ENCODE measurements at places on chromosomes 11 and 22.

DNA sequence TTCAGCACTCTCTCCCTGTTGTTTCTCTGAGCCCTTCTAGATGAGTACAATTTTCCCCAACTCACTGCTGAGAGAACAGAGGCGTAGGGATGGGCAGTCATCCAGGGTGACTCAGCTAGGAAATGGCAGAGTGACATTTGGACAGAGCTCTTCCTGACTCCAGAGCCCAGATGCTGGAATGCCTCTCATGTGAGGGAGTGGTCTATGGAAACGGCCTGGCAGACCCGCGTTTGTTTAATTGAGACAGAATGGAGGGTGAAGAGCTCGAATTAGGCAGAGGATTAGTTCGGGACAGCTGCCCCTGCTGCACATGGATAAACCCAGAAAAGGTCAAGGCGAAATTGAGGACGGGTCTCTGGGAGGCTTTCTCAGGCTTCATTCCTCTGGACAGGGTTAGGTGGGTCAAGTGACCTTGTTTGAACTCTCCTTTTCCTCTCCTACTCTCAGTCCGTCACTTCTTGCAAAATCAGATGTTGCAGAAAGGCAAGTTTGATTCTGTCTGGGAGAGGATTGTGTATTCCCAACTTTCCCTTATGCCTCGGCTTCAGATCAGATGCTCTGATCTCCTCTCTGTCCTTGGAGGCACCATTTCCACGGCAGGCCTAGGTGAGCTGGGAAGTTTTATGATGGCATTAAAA, 7.6 kb upstream of the LMO2 start:
- DNase-seq: no peak

- DNase-seq: peak; percentile 61
These were observed 123.6 kb downstream of the ABTB2 start for GRCh38 chr11:34234086-34234740.

DNA sequence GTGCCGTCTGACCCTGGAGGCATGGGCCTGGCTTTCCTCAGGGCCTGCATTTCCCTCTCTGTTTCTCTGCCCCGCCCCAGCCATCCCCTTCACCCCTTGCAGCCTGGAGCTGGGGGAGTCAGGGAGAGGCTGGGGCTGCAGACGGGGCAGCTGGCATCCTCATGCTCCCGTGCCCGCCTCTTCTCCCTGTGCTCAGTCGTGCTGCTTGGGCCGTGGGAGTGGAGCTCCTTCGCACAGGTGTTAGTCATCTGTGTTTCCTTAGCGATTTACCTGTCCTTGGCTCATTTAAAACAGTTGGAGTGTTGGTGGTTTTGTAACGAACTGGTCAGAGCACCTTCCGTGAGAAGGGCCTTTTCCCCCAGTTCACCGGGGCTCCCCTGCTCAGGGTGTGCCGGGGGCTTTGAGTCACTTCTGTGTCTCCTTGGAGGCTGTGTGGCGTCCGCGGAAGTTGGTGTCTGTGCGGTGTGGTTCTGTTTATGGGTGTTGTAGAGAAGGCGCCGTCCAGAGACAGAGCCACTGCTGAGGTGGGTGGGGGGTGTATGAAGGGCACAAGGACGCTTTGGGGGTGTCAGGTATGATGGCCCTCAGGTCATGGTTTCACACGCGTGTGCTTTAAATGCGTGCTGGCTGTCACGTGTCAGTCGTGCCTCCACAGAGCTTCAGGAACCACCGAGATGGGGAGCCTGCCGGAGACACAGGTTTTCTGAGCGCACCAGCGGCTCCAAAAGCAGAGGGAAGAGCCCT, 19.5 kb downstream of the BRSK2 start:
- no peak for DNase-seq

- no peak for DNase-seq
These were observed 86.6 kb downstream of the BTBD10 start for GRCh38 chr11:13376402-13376801.

- no peak for DNase-seq
These were observed 103.3 kb upstream of the NNMT start for GRCh38 chr11:114192841-114193389.

DNA sequence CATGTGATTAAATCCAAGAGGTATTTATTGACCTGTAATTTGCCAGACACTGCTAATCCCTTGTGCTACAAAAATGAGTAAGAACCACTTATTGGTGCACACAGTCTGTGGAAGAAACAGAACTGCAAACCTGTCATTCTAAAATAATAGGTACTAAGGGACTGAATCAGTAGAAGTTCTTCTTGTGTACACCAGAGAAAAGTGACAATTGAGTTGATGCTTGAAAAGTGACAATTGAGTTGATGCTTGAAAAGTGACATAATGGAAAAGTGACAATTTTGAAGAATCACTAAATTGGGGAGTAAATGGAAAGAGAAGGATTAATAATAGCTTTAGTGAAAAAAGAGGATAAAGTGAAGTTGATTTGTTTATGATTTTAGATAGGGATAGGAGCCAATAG, 56.4 kb downstream of the DKK3 start:
- no peak for DNase-seq

- no peak for DNase-seq
These were observed 80.1 kb downstream of the C2CD3 start for GRCh38 chr11:74090701-74091100.

DNA sequence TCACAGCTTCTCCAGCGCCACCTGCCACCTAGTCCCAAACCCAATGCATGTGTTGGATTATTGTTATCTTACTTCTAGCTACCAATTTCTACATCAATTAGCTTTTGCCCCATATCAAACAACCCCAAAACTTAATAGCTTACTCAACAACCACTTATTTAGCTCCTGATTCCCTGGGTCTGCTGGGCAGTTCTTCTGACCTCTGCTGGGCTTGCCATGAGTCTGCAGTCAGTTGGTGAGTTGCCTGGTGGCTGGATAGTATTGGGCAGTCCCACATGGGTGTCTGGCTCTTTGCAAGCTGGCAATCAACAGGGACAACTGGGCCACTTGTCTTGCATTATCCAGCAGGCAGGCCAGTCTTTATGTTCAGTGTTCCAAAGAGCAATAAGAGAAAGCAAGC, 13.6 kb upstream of the MS4A15 start:
- no peak for DNase-seq

GRCh38 chr11:45262900-45263299, 23.2 kb downstream of the SYT13 start:
- no peak for DNase-seq

- DNase-seq: no peak
These were observed 11.5 kb downstream of the NPTXR start for GRCh38 chr22:38832005-38832978.

DNA sequence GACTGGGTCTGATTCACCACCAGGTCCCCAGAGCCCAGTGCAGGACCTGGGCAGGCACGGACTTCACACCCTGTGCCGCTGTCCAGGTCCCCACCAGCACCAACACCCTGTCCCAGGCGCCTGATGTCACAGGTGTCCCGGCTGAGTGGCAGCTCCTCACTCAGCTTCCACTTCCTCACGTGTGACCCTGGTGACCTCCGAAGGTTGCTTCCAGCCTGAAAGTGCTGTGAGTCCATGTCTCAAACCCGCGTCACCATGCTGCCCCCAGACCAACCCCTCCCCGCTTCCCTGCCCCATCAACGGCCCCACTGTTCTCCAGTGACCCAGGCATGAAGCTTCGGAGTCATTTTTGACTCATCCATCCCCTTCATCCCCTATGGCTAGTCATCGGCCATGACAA, 25.7 kb upstream of the PICK1 start:
- DNase-seq: no peak

GRCh38 chr11:110432713-110433392, 3.1 kb downstream of the FDX1 start:
- no peak for DNase-seq

DNA sequence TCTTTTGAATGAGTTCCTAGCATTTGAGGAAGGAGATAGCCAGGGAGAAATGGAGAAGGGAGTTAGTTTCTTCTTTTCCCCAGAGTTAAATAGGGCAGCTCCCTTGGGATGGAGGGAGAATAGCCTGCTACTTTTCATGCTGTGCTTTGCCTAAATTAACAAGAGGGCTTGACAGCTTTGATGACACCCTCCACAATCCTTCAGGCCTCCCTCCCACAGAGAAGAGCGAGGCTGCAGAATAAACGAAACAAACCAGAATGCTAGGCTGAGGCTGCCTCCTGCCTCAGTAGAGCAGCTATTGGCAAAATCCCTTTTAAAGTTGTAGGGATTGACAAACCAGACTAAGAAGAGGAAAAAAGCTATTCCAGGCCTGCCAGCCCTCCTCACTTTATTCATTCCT, 94.6 kb downstream of the C11orf58 start:
- DNase-seq: no peak

DNA sequence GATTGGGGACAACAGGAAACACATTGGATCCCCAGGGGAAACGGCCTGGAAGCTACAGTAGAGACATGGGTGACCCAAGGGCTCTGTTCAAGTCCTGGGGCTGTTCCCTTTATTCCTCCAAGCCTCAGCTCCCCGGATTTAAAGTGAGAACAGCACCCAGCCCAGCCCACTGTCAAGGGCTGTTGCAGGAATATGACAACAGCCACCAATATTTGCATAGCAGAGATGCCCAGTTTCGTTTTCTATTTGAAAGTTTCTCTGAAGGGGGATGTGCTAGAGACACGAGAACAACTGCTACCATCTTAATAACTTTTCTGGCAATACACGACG, 81.1 kb upstream of the WNT7B start:
- peak; percentile 47 for DNase-seq

DNA sequence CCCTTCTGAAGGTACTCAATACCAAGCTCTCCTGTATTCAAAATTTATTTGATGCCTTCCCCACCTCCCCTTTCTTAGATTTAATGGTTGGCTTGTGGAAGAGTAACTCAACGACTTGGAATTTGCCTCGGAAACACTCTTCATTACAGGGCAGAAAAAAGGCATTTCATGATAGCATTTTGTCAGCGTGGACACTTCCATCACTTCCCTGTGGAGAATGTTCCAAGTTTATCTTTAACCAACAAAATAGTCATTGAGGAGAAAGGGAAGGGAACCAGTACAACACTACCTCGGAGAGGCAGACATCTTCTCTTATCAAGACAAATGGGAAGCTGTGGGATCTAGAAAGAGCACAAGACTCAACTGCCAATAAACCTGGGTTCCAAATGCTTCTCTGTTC, 177.2 kb upstream of the MTMR2 start:
- DNase-seq: no peak

DNA sequence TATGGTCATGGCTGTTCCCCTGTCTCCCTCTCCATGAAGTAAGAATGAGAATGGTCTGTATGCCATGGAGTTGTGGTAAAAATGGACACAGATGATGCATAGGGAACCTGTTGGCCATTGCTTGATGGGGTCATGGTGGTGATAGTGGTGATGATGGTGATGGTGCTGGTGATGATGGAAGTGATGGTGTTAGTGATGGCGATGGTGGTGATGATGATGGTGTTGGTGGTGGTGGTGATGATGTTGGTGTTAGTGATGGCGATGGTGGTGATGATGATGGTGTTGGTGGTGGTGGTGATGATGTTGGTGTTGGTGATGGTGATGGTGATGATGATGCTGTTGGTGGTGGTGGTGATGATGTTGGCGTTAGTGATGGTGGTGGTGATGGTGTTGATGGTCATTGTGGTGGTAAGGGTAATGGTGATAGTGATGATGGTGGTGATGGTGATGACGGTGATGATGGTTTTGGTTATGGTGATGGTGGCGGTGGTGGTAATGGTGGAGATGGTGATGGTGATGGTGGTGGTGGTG, 5.1 kb upstream of the CACNA1I start:
- no peak for DNase-seq

GRCh38 chr22:25331050-25331449, 111.6 kb downstream of the CRYBB2 start:
- no peak for DNase-seq

DNA sequence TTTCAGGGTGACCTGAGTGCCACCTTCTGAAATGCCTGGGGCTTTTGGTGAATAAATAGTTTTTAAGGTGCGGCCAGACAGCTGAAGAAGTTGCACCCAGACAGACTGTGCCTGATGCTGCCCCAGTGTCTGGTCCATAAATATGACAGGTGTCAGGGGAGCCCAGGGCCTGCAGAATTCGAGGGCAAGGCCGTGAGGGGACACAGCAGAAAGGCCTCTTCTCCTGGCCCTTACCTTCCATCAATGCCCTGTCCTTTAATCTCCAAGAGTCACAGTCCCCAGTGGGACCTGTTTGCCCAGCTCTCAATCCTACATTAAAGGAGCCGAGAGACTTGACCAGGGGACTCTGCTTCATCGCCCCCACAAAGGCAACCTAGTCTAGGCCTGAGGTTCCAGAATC, 45.7 kb downstream of the NAT10 start:
- DNase-seq: no peak

DNA sequence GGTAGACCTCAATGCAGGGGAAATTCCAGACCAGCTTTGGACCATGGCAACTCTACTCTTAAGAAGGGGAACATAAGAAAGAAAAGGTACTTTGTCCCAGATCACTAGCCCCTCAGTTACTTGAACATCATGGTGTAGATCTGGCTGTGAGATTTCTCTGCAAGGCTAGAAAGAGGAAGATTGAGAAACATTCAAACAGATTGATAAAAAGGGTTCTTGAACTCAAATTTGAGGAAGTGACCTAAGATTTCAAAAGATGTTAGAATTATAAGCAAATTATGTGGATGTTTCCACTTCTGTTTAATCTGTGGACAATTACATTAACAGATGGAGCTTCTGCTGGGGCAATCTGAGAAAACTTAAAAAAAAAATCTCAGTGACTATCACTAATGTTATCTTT, 21.8 kb upstream of the UPB1 start:
- no peak for DNase-seq

- DNase-seq: no peak
These were observed 16.8 kb downstream of the TREH start for GRCh38 chr11:118662401-118663271.

DNA sequence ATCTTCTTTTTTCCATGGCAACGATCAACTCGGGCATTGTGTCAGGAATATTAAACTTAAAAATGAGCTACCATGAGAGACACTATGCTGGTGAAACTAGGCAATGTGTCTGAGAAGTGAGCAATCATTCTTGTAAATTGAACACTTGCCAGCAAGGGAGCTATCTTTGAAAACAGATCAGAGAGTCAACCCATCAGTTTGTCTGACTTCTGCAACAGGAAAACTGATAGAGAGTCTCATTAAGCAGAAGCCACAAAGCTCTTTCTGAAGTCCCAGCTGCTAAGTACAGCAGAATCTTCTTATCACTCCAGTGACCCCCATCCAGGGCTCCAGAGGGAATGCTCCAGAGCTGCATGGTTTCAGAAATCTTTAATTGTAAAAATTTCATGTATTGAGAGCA, 114.7 kb downstream of the MSANTD4 start:
- no peak for DNase-seq

- no peak for DNase-seq
These were observed 18.9 kb downstream of the ADM start for GRCh38 chr11:10323793-10324170.

- no peak for DNase-seq
These were observed 4.3 kb downstream of the SBF1 start for GRCh38 chr22:50470491-50470890.

GRCh38 chr11:113977071-113977490, 2.2 kb downstream of the HTR3A start:
- no peak for DNase-seq

GRCh38 chr22:24954114-24954463, 1.6 kb downstream of the KIAA1671 start:
- no peak for DNase-seq

DNA sequence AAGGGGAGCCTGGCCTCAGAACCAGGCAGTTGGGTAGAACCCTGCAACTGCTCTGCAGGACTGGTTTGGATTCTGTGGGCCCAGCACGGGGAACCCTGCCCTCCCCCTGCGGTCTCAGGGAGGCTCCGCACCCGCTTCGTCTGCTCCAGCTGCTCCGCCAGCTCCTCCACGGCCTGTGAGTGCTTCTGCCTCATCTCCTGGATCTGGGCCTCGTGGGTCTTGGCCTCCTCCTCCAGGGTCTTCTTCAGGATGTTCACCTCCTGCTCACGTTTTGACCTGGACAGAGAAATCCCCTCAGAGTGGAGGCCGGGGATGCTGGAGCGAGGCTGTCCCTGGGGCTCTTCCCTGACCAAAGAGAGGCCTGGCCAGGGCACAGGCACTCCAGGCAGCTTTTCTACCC, 41.9 kb downstream of the APOL1 start:
- no peak for DNase-seq
